ENCODE measurements at places on chromosomes 11 and 22.

DNA sequence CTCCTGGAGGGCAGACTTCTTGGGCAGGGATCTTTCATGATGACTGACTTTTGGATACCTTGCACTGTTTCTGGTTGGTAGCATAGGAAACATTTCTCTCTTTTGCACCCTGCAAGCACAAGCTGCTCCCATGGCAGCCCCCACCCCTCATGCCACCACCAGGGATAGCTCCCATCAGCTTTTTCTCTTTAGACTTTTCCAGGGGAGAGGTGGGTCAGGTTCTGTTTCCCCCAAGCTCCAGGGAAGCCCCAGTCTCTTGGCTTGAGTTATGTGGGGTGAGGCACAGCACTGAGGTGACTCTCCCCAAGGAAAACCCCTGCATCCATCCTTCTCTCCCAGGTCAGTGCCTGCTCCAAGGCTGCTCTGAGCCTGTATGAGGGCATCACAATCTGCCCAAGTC, 22.5 kb downstream of the LRRC32 start:
- DNase-seq, result no peak

DNA sequence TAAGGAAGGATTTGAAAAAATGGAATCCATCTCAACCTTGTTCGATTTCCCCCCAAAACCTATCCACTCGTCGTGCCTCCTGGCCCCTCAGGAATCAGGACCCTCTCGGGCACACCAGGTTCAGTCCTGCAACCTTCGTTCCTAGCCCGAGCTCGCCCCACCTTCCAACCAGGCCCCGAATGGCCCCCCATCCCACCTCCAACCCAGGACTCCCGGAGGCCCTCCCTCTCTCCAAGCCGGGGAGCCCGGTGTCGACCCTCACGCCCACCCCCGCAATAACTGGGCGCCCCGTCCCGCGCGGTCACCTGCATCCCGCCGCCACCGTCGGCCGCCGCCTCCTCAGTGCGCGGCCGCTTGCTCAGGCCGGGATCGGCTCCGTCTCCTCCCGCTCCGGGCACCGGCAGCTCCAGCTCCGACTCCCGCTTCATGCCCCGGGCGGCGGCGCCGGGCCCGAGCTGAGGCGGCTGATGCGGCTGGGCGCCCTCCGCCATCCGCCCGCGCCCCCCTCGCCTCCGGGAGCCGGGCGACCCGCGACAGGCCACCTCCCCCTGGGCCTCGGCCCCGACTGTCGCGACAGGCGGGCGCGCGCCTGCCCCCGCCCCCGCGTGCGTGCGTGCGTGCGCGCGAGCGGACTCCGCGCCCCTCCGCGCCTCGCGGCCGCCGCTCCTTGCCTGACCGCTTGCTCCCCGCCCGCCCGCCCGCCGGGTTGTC, 534 bp downstream of the RBFOX2 start:
- no peak for DNase-seq

DNA sequence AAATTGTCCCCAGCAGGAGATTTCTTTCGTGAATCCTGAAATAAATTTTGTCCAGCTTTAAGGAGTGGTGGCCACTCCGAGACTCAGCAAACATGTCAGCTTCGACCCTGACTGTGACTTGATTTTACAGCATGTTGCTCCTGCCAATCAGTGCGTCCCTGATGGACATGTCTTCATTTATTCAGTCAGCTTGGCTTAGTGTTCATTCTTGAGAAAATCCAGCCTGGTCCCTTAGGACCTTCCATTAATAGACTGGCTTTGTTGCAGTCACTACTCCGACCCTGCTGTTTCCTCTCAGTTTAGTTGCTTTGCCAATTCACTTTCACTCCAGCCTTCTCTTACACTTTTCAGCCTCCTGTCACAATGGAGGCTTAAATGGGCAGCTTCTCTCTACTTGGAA, 30.5 kb downstream of the TMPRSS5 start:
- DNase-seq, result no peak

GRCh38 chr11:117486059-117486458, 158.4 kb downstream of the CEP164 start:
- no peak for DNase-seq

DNA sequence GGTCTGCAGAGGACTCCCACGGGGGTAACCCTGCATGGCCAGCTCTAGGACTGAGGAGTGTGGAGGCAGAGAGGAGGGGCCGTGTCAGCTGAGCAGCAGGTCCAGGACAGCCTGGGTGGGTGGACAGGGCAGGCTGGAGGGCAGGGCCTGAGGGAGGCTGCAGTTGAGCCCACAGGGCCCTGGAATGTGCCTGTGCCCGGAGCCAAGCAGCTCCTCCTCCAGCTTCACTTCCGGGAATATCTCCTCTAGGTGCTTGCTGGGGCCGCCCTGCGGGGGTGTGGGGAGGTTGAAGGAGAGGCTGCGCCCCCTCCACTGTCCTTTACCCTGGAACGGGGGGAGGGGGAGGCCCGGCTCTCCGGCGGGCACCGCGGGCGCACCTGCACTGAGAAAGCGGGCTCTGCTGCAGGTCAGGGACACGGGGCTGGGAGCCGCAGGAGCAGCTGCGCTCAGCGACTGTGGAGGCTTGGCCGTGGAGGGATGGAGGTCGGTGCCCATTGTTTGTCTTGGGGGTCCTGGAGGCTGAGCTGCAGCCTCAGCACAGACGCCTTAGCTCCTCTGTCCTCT, 1293.2 kb downstream of the BRD1 start:
- no peak for DNase-seq

DNA sequence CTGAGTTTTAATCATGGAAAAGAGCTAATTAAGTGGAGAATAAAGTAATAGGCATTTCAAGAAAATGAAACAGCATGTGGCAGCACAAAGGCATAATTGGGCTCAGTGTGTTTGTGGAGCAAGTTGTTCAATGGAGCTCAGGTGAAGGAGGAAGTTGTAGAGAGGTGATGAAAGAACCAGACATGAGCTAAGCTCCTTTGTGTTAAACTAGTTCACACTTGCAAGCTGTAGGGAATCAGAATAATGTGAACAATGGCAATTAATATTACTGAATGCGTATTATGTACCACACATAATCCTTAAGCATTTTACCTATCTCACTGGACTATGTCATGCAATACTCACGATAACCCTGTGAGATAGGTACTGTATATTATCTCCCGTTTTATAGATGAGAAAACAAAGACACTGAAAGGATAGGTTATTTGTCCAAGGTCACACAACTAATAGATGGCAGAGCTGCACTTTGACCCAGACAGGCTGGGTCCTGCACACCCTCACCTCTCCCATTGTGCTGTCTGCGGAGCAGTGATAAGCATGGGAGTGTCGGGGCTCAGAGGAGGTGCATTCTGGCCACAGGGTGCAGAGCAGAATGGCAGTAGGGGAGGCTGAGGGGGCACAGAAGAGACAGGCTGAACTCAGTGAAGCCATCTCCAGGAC, 8.9 kb downstream of the OLFML1 start:
- DNase-seq, result no peak

DNA sequence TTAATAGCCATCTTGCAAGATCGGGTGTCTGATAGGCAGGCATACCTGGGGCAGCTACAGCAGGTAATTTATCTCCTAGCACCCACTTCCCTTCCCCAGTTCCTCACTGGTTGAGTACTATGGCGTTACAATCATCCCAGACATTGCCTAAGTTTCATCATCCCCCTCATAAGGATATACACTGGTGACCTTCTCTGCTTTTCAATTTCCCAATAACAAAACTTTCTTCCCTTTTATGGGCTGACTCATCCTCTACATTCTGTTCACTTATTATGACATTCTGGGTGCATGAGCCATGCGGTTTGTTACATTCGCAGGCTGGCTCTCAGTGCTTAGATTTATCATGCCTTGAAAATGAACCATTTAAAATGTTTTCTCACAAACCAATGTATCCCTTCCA, 5.0 kb upstream of the MRPL11 start:
- DNase-seq, result no peak

- peak; percentile 30 for DNase-seq
Observed at GRCh38 chr11:45803971-45804760, 783 bp upstream of the SLC35C1 start.

GRCh38 chr11:61827571-61828378, at the start of gene FADS2:
Gene FADS2, plus strand, starts transcription at chr11:61828300. Its CDS starts 91 bp downstream, at chr11:61828391.
- peak; percentile 91 for DNase-seq

- DNase-seq, result no peak
Observed at GRCh38 chr22:43144949-43145348, 1.8 kb upstream of the MCAT start.

DNA sequence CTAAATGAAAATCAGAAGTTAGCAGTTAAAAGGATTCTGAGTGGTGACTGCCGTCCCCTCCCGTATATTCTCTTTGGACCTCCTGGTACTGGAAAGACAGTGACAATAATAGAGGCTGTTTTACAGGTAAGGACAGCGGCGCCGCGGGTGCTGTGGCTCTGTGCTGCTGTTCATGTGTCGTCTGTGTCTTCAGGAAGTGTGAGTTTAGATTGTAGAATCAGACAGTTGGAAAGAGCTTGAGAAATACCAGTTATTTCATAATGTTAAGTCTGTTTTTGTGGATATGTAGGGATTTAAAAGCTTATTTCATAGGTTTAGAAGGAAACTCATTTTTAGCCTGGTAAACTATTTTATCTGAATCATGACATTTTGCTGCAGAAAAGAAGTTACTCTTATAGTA, 27.4 kb upstream of the PANX2 start:
- DNase-seq, result no peak

DNA sequence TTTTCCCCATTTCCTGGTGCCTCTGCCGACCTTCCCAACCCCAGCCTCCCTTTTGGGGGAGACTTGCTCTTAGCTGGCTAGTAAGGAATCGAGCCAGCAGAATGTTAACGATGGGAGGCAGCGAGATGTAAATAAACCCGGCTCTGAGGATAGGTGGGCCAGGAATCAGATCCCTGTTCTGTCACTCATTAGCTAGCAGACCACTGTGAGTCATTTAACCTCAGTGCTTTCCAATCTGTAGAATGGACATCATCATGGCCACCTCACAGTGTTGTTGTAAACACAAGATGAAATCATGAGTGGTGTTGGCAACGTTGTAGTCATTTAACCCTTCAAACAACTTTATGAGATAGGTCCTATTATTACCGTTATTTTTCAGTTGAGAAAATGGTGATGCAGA, 208.6 kb downstream of the KIRREL3 start:
- DNase-seq, result no peak

DNA sequence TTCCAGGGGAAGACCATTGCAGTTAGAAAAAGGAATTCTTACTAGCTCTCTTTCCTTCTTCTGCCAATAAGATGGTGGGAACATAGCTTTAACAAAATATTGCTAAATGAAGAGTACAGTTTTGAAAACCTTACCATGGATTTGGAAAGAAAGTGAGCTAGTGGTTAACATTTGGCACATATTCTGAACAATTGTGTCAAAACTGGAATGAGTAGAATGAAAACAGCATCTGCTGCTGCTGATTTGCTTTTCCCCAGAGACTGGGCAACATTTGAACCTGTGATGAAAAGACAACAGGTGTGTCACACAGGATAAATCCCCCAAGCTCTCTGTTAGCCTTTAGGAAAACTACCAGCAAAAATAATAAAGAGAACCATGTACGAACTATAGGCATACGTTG, 761.4 kb downstream of the KCNA4 start:
- no peak for DNase-seq

- DNase-seq, result no peak
Observed at GRCh38 chr11:43278193-43278956, 33.4 kb upstream of the API5 start.

GRCh38 chr11:64347193-64347867, 7.3 kb downstream of the CCDC88B start:
- no peak for DNase-seq

DNA sequence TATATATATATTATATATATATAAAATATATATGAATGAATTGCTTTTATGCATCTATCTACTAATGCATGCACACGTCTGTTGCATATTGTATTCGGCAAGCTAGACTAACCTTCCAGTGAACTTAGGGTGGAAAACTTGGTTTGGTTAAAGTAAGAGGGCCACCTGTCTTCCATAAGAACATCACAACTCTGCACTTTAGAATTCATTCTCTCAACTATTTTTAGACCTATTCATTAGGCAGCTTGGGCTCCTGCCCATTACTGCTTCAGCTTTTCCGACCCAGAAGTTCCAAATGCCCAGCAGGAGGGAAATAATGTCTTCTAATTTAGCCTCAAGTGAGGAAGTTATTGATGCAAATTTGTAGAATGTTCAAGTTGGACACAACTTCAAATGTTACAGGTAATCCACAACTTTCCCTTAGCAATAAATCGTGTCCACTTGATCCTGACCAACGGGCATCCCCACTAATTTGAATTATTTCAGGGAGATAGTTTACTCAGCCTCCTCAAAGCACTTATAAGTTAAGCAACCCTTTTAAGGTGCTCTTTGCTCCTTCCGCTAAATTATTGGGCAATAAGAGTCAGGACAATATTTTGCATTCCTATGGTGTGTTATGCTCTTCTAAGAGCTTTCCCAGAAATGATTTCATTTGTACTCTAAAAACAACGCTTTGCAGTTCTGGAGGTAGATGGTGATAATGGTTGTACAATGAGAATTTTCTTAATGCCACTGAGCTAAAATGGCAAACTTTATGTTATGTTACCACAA, 132.3 kb downstream of the OPCML start:
- DNase-seq, result no peak

DNA sequence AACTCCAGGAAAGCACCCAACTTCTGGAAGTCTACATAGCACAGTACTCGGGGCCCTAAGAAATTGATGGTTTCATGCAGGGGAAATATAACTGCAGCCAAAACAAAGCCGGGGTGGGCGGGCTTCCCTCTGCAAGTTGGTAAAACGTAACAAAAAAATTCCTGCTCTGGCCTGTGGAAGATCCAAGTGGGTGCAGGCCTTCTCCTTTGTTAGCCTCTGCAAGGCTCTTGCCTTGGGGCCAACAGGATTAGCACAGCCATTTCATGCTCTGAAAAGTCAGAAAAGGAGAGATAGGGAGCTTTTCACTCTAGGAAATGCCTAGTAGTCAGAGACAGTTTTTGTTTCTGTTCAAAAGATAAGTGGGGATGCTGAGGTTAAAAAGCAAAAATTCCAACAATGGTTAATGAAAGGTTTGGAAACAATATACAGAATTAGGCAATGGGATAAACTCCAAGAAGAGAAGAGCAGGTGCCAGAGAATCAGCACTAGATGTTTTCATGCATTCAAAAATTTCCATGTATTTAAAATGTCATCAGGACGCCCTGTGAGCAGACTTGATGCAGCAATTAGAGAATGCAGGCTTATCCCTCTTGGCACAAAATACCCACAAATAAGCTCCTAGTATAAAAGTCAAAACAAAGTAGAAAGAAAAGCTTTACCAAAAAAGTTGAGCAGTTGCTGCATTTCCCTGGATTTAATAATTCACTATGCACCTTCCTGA, 72.3 kb upstream of the CHRM4 start:
- no peak for DNase-seq

DNA sequence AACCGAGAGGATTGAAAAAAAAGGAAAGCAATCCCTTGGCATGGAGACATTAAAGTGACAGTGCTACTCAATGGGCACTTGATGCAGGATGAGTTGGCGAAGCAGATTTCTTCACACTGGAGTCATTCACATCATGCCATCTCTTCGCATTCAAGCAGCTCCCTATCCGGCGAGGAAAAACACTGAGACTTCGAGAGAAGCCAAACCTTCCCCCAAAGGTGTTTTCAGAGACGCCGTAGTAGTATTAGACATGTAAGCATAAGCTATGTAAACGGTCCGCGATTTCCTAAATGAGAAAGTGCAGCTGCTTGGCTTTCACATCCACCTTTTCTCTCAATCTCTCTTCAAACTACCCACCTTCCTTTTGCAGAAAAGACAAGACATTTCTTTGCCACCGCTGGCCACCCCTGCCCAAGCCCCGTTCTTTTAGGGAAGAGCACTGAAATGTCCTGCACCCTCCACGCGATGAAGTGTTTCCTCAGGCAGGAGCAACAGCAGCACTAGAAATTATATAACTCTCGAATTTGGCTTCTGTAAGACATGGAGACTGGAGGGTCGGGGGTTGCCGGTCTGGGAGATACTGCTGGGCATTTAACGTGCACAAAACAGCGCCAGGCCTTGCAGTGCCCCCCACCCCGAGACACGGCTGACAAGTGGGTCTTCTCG, at the start of gene DLG2:
Gene DLG2 (minus strand): TSS at position 13 of the 666 bp plus-strand sequence.
- peak; percentile 48 for DNase-seq

Data from occipital lobe (tissue), 3 donors.